NCI-H1092 (cell line): ENCODE measurements at places on chromosomes 16 and 17.

DNA sequence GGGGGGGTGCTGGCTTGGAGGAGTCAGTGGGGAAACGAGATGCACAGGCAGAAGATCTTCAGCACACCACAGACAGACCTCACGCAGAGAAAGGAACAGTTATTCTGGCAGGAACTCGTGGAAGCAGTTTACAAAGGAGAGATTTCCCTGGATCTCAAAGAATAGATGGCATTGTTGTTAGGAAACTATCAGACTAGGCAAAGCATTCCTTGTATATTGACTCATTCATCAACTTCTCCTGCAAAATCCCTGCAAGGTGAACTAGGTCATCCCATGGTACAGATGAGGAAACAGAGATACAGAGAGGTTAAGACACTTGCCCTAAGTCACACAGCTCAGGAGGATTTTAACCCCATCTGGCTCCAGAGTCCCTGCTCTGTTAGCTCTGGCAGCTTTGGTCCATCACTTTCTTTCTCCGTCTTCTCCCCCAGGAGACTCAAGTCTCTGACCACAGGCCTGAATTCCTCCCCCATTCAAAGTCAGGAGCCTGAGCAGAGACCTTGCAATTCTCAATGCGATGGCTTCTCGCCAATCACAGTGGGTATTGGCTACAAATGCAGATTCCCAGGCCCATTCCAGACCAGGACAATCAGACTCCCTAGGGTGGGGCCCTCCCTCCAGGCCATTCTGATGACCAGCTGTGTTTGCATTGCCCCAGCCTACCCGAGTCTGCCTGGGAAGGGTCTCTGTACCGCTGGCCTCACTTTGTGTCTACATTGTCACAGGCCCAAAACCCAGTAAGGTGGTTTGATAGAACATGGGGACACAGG is 56.4 kb downstream of the LITAF start:
- DNase-seq, result no peak

DNA sequence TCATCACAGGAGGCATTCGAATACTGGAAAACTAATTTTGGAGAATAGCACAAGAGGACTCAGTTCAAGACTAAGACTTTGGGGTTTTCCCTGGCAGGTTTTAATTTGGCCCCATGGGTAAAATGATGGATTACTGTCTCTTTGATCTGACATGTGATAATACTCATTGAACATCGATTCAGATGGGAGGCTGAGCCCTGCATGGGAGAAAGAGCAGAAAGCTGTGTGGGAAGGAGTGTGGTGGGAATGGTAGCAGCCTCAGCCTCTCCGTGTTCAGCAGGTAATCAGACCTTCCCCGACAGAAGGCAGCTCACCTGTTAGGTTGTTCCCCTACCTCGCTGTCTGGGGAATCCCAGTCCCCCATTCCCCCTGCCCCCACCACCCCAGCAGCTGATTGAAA is 124.7 kb upstream of the TNRC6C start:
- no peak for DNase-seq

DNA sequence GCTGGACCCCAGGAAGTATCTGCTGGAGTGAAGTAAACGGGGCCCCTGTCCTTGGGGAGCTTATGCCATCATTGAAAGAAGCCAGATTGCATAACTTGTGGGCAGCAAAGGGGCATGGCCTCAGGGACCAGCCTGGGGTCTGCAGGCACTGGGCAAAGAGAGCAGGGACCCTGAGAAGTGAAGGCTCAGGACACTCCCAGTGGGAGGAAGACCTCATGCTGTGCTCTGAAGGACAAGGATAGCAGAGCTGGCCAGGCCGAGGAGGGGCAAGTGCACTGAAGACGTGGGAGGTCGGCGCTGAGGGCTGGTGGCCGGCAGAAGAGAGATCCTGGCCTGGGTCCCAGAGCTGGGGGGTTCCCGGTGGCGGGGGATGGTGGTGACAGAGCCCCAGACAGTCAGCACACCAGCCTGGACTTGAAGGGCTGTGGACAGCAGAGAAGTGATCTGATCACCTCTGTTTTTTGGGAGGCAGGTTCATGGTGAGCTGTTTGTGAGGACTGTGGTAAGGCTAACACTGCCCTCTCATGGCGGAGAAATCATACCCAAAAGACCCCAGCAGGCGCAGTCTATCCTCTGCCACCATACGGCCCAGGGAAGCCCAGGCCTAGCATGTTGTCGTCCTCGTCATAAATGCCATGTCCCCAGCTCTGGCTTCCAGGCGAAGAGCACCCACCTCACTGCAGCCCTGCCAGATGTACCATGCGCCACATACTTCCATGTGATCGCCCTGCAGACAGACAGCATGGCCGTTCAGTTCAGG is 7.1 kb upstream of the CNP start:
- DNase-seq, result peak; percentile 22

- DNase-seq, result peak; percentile 74
Measured at GRCh38 chr17:62675260-62675659, 47.8 kb downstream of the MRC2 start.
